RPMI7951 (cell line): ENCODE measurements at places on chromosomes 16 and 17. TPM values are rescaled to one million over a fixed set of nuclear protein-coding genes. Genes with fewer than 3 reads are reported as not detected.

AXIN2 gene
- total RNA-seq: 3.1 and 4.9 TPM in 2 replicates

NPW gene
- total RNA-seq: 0.20 and 0.24 TPM in 2 replicates

CCL11 gene
- total RNA-seq: not detected in 2 replicates

MYH2 gene
- not detected in 2 replicates for total RNA-seq

TP53TG3B gene
- total RNA-seq: 1.4 TPM in 1 of 2 replicates, not detected in the other

METRNL gene
- total RNA-seq: 31.4 and 42.4 TPM in 2 replicates

GAST gene
- not detected in 2 replicates for total RNA-seq

NGFR gene
- total RNA-seq: 6.4 and 10.1 TPM in 2 replicates

SLC47A2 gene
- total RNA-seq: not detected in 2 replicates

SMARCE1 gene
- total RNA-seq: 64.8 and 90.4 TPM in 2 replicates

SEZ6L2 gene
- 4.9 and 6.2 TPM in 2 replicates for total RNA-seq

- no peak for DNase-seq
These were observed 19.8 kb upstream of the ADCY7 start for GRCh38 chr16:50246299-50247122.

DNA sequence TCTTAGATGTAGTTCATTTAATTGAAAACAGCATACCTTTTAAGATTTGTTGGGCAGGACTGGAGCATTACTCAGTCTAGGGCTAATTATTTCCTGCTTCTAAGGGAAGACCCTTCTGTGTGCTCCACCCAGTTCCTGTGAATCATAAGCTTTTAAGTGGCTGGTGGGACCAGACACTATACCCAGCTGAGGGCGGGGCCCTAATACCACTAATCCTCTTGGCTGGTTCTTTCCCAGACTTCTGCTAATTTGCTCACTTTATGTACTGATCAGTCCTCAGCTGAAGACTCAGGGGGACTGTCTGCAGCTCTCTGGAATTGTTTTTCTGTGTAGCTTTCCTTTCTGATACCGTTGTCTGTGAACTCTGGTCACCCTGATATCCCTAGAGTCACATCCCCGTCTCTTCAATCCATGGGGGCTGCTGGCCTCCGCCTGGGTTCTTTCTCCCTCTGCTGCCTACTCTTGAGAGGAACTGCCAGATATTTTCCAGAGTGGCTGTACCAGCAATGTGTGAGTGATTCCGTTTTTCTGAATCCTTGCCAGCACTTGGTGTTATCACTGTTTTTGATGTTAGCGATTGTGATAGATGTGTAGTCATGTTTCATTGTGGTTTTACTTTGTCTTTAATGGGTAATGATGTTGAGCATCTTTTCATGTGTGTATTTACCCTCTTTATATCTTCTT lies 35.1 kb downstream of the MFSD11 start:
- peak; percentile 93 for DNase-seq

DNA sequence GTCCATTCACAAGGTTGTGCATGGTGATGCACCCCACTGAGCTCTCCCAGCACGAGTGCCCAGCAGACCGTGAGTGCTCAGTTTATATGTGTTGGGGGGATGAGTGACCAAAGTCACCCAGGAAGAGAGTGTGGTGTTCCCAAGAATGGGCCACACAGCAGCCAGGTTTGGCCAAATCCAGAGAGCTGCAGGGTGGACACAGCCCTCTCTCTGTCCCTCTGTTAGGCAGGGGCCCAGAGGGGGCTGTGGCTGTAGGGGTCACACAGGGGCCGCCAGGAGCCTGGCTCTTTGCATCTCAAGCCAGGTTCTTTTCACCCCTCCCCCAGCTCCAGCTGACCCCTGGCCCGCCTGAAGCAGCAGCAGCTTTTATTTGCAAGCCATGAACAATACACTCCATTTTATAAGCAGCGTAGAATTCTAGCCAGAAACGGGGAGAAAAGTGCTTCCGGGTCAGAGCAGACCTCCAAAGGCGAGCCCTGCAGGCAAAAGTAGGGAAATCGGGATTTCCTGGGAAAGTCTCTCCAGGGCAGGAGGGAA lies 13.3 kb downstream of the COTL1 start:
- no peak for DNase-seq

DNA sequence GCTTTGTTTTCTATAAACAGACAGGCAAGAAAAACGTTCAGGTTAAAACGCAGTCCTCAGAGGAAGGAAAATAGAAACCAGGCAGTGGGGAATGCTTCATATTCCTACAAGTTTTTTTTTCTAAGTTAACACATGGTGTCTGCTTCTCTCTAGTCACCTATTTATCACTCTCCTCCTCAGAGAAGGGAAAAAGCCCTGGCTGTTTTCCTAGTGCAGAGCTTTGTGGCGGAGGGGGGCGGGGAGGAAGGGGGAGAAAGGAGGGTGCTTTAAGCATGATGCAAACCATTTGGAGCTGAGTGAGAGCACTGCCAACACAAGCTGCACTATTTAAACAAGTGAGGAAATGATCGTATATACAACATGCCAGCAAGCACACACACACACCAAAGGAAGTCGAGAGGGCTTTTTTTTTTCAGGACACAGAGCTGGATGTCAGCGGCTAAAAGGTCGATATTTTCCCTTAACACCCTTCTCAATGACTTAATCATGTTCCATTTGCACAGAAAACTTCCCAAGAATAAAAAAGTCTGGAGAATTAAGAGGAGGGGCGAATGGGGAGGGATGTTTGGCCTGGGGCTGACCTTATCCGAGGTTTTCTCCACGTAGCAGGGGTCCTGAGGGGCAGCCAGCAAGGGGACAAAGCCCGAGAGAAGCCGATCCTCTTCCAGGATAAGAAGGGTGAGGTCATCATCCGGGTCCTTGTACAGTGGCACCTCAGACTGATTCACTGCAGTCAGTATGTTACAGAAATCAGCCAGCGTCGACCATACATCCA lies 117.4 kb downstream of the HIC1 start:
- peak; percentile 93 for DNase-seq

GRCh38 chr17:1947229-1947742 lies 77.8 kb downstream of the RTN4RL1 start:
- no peak for DNase-seq

DNA sequence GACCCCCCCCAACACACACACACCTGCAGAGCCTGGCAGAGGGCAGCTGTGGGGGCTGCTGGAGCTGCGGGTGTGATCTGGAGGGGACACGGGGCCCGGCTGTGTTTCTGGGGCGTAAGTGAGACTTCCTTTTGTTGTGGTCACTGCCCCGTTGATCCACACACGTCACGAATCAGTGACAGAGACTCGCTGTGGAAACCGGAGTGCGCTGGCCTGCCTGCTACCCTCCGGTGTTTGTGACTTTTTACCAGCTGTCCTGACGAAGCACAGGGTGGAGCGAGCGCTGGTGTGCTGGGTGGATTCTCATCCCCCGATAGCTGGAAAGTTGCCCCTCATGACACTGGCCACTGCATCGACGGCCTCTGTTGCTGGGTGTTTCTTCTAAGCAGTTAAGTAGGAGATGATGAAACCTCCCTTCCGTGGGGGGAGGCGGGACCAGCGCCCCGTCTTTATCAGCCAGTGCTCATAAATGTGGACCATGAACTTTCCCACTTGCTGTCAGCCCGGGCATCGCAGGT lies 2.3 kb downstream of the METRNL start:
- no peak for DNase-seq

- DNase-seq: peak; percentile 60
These were observed 147.9 kb upstream of the MON1B start for GRCh38 chr16:77043076-77043475.

GRCh38 chr17:68646626-68647526 lies 45.7 kb upstream of the FAM20A start:
- DNase-seq: no peak

DNA sequence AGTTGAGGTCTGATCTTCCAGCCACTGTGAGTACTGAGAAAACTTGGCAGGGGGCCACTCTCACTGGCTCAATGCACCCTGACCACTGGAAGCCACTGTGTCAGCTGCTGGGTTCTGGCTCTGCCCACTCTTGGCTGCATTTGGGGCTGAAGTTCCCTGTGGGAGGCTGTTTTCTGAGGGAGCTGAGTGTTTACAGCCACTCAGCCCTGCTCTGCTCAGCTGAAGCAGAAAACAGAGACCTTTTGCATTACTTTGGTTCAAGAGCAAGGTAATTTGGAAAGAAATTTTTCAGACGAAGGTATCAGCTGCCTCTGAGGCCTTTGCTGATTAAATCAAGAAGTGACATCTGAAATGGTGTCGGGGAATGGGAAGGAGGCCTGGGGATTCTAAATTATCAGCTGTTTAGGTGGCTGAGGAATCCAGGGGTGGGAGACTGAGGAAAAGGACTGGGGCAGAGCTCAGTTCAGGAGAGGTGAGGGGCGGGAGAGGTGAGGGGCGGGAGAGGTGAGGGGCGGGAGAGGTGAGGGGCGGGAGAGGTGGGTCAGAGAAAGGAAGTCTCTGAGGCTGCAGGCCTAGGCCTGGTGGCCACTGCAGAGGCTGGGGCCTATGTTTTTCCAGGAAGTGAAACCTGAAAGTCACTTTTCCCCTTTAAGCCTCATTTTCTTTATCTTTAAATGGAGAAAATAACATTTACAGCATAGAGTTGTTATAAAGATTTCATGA lies at the start of gene ACSM5:
Gene ACSM5, plus strand, starts transcription at position 137 of the 723 bp plus-strand sequence. CDS start 1,951 bp downstream, outside the sequence.
- peak; percentile 28 for DNase-seq

DNA sequence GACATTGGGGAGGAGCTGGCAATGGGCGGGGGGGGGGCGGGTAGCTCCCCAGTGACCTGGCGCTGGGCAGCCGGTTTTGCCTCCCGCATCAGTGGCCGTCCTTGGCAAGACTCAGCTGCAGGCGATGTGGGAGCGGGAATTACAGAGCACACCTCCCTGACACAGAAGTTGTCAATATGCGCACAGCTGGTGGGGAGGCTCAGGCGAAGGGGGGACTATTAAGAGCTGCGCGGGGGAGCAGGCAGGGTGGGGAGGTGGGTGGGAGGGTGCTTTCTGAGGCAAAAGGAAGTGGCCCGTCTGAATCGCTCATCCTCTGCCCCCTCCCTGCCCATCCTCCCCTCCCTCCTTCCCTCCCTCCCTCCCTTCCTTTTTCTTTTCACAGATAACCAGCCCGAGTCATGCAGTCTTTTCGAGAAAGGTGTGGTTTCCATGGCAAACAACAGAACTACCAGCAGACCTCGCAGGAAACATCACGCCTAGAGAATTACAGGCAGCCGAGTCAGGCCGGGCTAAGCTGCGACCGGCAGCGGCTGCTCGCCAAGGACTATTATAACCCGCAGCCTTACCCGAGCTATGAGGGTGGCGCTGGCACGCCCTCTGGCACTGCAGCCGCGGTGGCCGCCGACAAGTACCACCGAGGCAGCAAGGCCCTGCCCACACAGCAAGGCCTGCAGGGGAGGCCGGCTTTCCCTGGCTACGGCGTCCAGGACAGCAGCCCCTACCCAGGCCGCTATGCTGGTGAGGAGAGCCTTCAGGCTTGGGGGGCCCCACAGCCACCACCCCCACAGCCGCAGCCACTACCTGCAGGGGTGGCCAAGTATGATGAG lies 44.0 kb downstream of the SREBF1 start:
- no peak for DNase-seq

GRCh38 chr17:67718325-67718941 lies 697 bp downstream of the NOL11 start:
- DNase-seq: peak; percentile 57

DNA sequence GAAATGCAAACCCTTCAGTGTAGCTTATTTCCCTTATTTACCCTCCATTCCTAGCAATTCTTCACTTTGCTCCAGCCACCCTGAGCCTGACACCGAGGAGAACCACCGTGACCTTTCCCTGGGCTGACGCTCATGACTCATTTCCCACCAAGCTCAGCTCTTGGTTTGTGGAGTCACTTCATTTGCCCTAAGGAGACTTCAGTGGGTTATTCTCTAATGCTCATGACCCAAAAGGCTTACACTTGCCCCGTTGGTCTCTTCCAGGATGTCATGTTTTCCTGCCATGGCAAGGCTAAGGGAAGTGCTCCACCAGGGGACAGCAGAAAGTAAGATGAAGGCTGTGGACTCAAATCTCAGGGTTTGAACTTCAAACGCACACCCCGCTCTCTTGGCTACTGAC lies 161.0 kb downstream of the CBLN1 start:
- peak; percentile 46 for DNase-seq

DNA sequence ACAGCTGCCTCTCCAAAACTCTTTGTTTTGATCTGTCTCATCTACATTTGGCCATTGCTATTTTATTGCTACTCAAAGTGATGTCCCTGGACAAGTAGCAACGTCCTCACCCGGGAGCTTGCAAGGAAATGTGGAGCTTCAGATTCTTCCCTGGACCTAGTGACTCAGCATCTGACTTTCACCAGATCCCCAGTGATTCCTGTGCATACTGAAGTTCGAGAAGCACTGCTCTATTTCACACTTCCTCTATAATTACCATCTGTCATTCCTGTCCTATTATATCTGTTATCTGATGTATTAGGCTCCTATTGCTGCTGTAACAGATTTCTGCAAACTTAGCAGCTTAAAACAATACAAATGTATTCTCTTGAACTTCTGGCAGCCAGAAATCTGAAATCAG lies 28.5 kb upstream of the VAT1L start:
- DNase-seq: peak; percentile 46

DNA sequence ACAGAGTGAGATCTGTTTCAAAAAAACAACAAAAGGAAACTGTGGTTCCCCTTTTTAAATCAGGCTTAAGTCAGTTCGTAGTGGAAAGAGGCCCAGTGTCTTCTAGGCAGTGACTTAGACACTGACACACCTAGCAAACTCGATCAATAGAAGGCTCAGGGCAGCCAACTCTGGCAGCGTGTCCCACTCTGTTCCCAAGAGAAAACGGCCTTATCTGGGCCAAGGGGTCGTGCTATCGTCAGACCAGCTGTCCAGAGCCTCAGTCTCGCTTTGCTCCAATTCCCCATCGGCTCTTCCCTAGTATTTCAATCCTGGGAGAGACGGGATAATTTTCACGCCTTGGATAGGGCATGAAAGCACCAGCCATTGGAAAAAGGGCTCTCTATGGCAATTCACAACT lies 72.9 kb downstream of the SLC5A11 start:
- DNase-seq: no peak

DNA sequence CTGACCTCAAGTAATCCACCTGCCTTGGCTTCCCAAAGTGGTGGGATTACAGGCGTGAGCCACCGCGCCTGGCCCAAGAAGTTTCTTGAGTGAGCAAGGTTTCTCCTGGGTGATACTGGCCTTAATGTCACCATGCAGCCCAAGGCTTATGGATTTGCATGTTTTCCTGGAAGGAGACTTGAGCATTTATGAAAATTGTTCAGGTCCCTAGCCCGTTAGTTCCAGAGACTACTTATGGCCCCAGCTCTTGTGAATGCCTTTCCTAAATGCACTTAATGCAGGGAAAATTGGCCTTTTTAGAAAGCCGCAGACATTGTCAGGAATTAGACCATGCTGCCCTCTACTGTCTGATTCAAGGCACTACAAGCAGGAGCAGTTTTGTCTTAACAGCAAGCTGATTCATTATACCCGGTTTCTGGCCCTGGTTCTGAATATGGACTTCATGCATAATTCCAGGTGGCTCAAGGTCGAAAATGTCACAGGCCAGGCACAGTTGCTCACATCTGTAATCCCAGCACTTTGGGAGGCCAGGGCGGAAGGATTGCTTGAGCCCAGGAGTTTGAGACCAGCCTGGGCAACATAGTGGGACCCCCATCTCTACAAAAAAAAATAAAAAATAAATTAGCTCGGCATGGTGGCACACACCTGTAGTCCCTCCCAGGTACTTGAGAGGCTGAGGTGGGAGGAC lies 91.3 kb downstream of the SNX29 start:
- DNase-seq: peak; percentile 71

GRCh38 chr16:85335584-85336491 lies 223.6 kb upstream of the CIBAR2 start:
- DNase-seq: no peak

- DNase-seq: no peak
These were observed 125.3 kb downstream of the SHISA6 start for GRCh38 chr17:11366272-11366850.
